ENCODE measurements at places on chromosomes 2 and 18.

DNA sequence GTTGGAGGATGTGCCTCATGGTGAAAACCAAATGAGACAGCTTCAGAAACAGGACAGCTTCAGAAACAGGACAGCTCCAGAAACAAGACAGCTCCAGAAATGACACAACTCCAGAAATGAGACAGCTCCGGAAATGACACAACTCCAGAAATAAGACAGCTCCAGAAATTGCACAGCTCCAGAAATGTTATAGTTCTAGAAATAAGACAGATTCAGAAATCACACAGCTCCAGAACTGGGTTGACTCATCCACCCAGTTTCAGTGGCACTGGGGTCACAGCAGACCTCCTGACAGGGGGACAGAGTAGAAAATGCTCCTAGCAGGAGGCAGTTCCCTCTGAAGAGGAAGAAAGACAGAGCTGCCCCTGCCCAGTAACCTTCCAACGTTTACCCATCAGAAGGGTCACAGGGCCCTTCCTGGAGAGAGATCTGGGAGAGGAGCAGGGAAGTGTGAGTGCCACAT, 26.9 kb upstream of the COL6A3 start:
- no peak for DNase-seq

DNA sequence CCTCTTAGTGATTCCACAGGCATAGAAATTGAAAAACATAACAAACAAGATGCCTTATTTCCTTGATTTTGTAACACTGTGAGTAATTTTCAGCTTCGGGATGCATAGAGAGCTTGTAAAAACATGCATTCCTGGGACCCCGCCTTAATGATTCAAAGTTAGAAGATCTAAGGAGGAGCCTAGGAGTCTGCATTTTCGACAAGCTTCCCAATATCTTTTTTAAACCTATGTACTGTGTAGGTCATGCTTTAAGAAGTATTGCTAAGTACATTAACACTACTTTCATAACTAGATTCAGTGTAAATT, 109.8 kb upstream of the ZNF516 start:
- no peak for DNase-seq

DNA sequence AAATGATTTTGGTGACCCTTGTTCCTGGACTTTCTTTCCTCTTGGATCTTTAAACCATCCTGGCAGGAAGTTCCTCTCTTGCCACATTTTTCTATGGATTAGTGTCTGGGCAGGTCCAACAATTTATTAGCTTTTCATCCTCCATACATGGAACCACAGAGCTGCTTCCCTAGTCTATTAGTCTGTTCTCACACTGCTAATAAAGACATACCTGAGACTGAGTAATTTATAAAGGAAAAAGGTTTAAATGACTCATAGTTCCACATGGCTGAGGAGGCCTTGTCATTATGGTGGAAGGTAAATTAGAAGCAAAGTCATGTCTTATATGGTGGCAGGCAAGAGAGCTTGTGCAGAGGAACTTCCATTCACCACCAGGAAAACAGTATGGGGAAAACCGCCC, 122.9 kb downstream of the DDX1 start:
- no peak for DNase-seq

DNA sequence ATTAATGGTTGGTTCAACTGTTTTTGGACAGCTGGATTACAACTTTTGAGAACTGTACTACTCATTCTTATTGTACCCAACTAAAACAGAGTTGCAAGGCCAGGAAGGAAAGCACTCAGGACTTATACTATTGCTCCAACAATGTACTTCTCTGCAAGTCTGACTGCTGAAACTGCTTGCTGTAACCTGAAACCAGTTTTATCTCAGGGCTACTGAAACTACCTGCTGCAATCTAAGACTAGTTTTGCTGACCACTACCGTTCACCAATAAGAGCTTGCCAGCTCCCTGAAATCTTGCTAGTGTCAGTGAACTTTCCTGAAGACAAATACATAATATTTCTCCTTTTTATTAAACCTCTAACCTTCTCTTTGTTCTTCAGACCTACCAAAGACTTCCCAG, 157.3 kb downstream of the CDCA7 start:
- no peak for DNase-seq

- DNase-seq: no peak
Observed at GRCh38 chr2:43363120-43363519, 136.7 kb upstream of the ZFP36L2 start.

- no peak for DNase-seq
Observed at GRCh38 chr2:46032996-46033395, 264.2 kb upstream of the EPAS1 start.

- DNase-seq: no peak
Observed at GRCh38 chr2:205556357-205556756, 125.9 kb upstream of the NRP2 start.

DNA sequence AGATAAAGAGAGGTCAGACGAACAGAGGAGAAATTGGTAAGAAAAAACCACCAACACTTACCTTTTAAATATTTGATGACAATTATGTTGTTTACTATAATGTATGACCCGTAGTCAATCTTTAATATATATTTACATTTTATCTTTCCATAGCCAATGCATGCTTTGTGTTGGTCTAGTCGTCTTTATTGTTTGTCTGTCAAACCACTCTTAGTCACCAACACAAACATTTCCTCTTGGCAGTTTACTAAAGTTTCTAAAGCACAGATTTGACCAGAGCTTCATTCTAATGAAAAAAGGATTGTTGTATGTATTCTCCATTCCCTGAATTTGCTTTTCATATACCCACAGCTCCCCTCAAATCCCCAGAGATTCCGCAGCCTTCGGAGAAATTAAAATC, 784.7 kb upstream of the PIK3C3 start:
- no peak for DNase-seq

DNA sequence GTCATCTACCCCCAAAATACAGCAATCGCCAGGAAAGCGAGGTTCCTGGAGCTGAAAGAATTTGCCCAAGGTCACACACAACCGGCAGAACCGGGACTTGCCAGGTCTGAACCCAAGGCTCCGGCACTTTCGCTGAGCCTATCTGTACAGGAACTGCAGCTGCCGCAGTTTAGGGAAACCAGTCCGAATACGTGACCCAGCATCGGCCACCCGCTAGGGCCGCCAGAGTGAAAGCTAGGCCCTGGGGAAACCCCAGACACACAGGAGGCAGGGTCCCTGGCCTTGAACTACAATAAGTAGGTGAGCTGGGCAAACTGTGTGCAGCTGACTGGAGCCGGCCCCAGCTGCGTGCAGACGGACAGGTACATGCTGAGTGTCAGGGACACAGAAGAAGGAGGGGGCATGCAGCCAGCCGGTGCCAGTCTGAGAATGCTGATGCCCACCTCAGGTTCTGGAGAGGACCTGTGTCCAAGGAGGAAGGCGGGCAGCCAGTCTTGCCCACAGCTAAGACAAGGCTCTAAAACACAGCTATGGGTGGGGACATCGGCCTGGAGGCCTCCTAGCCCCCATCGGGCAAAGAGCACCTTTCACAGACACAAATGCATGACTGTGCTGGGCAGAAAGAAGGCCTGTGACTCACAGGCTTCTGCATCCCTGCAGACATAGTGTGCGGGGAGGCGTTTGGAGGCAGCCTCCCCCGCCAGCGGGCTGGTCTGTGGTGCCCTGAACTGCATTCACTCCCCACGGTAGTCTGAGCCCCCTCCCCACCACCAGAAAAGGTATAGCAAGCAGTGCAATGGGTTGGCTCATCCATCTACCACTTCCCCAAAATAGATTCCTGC, 107.4 kb upstream of the ID2 start:
- DNase-seq: no peak

DNA sequence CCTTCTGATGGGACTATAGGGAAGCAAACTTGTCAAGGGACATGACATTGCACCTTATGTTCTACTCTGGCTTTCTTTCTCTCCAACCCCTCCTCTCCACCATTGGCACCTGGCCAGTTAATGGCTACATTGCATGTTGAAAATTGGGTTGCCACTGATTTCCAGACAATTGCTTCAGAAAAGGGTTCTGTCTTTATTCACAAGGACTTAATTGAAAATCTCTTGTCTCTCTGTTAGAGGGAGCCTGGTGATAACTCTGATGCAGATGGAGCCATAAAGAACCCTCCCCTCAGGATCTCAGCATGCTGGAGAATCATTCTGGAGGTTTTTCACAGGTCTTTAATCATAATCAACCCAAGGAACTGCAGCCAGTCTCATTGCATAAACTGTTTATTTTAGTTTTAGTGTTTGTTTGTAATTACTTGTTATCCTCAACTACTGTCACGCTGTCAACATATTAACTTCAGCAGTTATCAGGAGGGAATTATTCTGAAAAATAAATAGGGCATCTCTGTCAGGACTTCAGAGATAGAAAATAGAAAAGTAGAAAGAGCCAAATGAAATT, 316.8 kb downstream of the RIT2 start:
- no peak for DNase-seq

- no peak for DNase-seq
Observed at GRCh38 chr18:6031442-6031841, 136.1 kb upstream of the TMEM200C start.

GRCh38 chr2:84959566-84960506, 11.1 kb upstream of the KCMF1 start:
- DNase-seq: no peak

- DNase-seq: no peak
Observed at GRCh38 chr18:72378016-72378415, 166.1 kb downstream of the CBLN2 start.

GRCh38 chr2:181553244-181553643, 96.1 kb downstream of the ITGA4 start:
- no peak for DNase-seq

GRCh38 chr2:153912798-153913396, 41.2 kb downstream of the GALNT13 start:
- DNase-seq: no peak

DNA sequence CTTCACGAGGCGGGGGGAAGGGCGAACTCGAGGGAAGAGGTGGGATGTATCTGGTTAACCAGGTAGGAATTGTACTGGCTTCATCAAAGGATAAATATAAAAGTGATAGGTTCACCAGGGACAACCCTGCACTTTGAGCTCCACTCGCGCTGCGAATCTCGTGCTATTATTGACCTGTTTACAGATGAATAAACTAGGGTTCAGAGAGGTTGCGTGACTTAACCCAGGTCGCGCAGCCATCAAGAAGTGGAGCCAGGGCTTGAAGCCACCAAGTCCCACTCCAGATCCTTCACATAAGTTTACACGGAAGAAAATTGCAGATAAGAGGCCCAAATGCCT, 1.4 kb upstream of the CYP1B1 start:
- no peak for DNase-seq

GRCh38 chr2:198309673-198310280, 505.4 kb downstream of the PLCL1 start:
- DNase-seq: peak; percentile 40

DNA sequence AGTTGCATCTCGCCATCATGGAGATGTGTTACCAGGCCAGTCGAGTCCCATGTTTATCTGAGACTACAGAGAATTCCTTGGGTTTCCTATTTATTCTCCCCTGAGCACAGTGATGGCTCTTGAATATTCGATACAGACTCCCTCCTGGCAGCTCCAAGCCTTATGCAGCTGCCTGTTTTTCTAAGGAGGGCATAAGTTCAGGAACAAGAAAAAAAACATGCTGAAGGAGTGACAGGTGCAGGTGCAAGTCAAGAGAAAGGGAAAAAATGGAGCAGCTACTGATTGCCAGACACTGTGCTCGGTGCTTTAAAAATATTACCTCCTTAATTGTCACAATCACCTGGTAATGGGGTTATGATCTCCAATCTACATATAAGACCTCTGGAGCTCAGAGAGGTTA, 177.2 kb upstream of the DPP10 start:
- DNase-seq: no peak

- DNase-seq: no peak
Observed at GRCh38 chr2:9390151-9390850, 33.0 kb downstream of the ITGB1BP1 start.

GRCh38 chr18:13446024-13446423, 227.5 kb downstream of the LDLRAD4 start:
- DNase-seq: no peak

DNA sequence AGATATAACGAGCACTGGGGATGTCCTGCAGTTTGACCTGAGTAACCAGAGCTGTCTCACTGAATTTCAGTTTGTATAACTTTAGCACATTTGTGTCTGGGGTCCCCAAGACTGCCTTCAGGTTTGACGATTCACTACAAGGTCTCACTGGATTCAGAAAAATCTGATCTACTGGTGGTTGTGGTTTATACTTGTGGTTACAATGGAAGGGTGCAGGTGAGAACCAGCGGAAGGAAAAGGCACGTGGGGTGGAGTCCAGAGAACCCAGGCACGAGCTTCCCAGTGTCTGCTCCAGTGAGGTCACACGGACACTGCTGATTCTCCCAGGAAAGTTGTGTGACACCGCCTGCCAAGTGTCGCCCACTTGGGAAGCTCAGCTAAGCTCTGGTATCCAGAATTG, 126.0 kb downstream of the ZNF236 start:
- DNase-seq: no peak

DNA sequence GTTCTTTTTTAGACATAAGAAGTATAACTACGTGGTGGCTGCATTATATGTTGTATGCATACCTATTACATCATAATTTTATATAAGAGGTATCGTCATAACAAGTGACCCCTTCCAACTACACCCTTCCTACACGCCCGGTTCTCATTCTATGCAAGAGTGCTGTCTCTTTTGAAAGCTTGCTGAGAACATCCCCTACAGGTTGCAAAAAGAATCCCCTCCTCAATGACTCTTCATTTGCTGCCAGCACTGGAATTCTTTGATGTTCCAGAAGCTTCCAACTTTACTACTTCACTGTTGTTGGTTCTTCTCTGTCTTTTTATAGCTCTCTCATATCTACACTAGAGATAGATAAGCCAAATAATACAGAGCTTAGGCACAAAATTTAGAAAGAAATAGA, 66.4 kb downstream of the CDH7 start:
- no peak for DNase-seq

GRCh38 chr2:136167721-136168475, 49.9 kb upstream of the CXCR4 start:
- DNase-seq: no peak

- DNase-seq: no peak
Observed at GRCh38 chr2:182447863-182448262, 21.0 kb upstream of the PDE1A start.

GRCh38 chr2:36423172-36423571, 67.6 kb downstream of the CRIM1 start:
- DNase-seq: no peak

- no peak for DNase-seq
Observed at GRCh38 chr18:6836331-6836730, 106.8 kb downstream of the ARHGAP28 start.

DNA sequence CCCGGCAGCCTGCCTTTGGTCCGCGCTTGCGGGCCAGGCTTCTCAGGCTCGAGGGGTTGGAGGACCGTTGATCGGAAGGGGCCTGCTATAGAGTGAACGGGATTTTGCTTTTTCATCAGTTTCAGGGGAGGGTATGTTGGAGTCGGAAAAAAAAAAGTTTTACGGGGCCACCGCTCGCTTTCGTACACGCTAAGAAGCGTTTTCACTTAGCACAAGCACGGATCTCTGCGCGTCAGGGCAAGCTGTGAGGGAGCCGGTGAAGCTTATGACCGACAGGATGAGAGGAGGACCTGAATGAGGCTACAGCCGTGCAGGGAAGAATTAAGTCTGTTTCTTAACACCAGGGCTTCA, 443 bp downstream of the CPSF3 start:
- no peak for DNase-seq

DNA sequence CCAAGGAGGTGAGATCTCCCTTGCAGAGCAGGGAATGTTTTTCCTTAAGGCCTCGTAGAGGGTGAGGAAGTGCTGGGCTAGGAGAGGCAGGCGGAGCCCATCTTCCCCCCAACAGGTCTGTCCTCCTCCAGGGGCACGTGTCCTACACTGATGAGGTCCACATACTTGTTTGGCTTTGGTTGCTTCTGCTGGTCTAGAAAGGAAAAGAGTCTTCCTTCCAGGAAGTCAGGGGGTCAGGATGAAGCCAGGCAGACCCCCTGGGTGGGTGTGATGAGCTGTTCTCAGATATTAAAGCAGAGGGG, 6.0 kb downstream of the SH3BP4 start:
- no peak for DNase-seq

- DNase-seq: no peak
Observed at GRCh38 chr2:134739236-134739878, 20.6 kb upstream of the TMEM163 start.
